ENCODE measurements at places on chromosomes 7 and 10.
A peak's percentile ranks its signal among the peaks of the same experiment; 100 is the strongest.

DNA sequence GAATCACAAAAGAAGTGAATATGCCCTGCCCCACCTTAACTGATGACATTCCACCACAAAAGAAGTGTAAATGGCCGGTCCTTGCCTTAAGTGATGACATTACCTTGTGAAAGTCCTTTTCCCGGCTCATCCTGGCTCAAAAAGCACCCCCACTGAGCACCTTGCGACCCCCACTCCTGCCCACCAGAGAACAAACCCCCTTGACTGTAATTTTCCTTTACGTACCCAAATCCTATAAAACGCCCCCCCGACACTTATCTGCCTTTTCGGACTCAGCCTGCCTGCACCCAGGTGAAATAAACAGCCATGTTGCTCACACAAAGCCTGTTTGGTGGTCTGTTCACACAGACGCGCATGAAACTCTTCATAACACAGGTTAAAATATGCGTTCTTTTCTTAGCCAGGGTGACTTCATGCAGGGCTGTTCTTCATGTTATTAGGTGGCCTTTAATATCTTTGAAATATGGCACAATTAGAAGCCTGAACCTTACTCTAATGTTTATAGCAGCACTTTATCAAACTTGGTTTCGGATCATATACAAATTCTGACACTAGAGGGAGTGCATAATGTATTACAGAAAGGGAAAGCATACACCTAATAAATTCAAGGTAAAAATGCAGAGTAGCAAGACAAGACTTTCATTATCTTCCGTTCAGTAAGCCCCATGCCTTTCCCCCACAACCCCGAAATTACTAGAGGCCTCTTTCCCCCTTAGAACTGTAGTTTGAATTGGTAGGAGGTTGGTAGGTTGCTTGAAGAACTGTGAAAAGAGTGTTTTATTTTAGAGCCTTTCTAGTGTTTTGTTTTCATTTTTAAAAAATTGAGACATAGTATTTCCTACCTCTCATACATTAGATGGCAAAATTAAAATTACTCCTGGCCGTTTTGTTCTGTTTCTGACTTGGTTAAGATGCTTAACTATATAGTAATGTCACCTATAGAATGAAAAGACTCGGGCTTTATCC is 117.9 kb downstream of the NPY start:
- peak; percentile 63 for DNase-seq

- no peak for DNase-seq
Observed at GRCh38 chr10:74502963-74503608, 323.3 kb upstream of the KAT6B start.

GRCh38 chr10:27621461-27621860 is 117.4 kb downstream of the RAB18 start:
- DNase-seq: no peak

DNA sequence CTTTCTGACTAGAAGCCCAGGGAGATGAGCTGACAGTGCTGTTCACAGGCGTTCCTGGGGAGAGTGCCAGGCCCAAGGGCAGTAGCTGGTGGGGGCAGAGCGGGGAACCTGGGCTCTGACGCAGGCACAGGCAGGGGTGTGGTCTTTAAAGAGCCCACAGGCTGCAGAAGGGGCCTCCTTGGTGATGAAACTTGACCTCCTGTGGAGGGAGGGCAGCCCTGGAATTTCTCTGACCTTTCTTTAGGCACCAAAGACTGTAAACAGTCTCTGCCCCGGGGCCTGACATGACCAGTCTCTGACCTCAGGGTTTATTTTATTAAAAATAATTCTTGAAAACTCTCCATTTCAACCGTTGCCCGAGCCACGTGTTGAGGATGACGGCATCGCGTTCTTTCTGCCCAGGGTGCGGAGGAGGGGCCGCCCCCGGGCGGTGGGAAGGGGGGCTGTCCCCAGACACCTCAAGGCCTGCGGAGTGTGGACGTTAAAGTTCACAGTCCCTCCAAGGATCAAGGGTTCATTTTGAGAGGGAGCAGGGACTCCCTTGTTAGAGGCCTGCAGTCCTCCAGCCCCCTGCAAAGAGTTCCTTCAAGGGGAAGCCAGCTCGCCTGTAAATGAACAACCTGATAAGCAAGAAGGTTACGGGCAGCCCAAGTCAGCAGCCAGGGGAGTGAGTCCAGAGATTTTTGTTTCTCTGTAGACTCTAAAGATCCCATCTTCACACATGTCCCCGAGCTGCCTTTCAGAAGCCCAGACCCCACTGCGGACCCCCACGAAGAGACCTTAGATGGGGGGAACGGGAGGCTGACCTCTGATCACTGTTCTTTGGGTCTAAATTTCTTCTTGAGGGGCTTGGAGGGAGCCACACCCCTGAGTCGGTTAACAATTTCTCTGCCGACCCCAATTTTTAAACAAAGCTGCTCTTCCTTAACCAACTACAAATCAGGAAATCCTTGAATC is 128.9 kb downstream of the VIPR2 start:
- peak; percentile 70 for DNase-seq

GRCh38 chr7:4775250-4775847 is at the start of gene AP5Z1:
AP5Z1 (plus strand) TSS chr7:4775623; CDS start chr7:4775716, 93 bp downstream.
- peak; percentile 98 for DNase-seq

GRCh38 chr10:310976-311639 is 175.9 kb downstream of the ZMYND11 start:
- no peak for DNase-seq

DNA sequence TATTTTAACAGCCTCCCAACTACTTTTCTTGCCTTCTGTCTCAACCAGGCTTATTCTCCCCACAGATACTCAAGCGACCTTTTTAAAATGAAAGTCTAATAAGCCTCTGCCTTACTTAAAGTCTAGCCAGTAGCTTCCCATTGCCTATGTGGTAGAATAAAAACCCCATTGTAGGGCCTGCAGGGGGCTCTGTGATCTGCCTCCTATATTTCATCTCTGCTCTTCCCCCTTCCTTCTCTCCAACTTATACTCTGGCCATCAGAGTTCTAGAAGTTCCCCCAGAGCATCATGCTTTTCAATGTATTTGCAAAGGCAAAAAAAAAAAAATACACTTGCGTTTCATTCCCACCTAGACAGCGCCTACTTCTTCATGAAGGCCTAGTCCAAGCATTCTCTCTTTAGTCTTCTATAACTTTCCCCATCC is 167.7 kb upstream of the ADO start:
- peak; percentile 55 for DNase-seq

GRCh38 chr10:12144538-12144937 is 15.1 kb downstream of the SEC61A2 start:
- DNase-seq: no peak

DNA sequence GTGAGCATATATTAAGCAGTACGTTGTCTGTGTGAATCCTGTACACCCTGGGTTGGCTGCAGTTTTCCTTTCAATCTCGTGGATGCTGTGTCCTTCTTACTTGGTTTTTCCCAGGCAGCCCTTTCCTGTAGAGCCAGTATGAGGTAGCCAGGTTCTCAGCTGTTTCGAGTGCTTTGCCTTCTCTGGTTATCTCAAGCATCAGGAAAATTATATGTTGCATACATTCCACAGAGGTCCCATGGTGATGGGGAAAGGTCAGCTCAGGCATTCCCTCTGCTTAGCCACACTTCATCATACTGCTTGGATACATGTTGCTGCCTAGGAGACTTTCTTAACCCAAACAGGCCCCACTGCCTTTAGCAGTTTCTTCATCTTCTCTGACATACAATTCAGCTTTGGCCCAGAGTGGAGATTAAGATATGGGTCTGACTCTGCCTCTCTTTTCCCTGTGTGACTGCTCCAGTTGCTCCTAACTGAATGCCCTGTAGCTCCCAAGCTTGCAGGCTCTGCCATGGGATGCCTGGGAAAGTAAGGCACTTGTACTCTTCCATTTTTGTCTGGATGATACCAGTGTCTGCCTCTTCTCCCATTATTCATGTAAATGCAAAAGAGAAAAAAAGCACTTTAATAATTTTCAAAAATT is 11.3 kb downstream of the GNAI1 start:
- peak; percentile 38 for DNase-seq

GRCh38 chr7:121298831-121299239 is 30.0 kb upstream of the WNT16 start:
- no peak for DNase-seq

GRCh38 chr10:88538048-88538447 is 45.1 kb downstream of the RNLS start:
- DNase-seq: peak; percentile 97

DNA sequence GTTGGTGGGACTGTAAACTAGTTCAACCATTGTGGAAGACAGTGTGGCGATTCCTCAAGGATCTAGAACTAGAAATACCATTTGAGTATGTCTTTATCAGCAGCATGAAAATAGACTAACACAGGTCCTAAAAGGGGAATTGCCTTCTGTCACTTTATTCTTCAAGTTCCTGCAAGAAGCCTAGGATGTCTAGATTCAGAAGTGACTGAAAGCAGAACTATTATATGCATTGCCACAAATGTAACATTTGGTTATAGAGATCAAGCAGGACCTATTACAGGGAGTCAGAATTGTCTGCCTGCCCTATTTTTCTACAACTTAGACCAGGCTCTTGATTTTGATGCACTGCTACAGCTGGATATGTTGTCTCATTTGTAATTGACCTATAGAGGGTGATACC is 364.7 kb downstream of the SORCS1 start:
- DNase-seq: no peak

GRCh38 chr7:34104992-34105391 is 199.7 kb downstream of the BMPER start:
- no peak for DNase-seq

GRCh38 chr7:17139081-17139480 is 159.4 kb upstream of the AHR start:
- no peak for DNase-seq

DNA sequence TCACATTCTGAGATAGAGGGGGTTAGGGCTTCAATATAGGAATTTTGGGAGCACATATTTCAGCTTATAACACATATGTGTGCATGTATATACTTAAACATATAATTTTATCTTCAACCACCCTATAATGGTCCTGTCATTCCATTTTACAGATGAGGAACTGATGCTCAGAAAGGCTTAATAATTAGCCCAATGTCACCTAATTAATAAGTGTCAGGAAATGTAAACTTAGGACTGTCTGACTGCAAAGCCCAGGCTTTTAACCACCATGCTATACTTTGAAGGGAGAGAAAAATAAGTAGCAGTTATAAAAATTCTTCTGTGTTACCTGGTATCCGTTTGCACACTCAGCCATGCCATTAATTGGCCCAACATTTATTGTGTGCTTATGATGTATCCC is 172.6 kb downstream of the SKIDA1 start:
- DNase-seq: no peak

- DNase-seq: peak; percentile 81
Observed at GRCh38 chr10:62038609-62039190, 137.2 kb downstream of the ARID5B start.

GRCh38 chr7:135976312-135977006 is 700 bp downstream of the MTPN start:
- peak; percentile 17 for DNase-seq

DNA sequence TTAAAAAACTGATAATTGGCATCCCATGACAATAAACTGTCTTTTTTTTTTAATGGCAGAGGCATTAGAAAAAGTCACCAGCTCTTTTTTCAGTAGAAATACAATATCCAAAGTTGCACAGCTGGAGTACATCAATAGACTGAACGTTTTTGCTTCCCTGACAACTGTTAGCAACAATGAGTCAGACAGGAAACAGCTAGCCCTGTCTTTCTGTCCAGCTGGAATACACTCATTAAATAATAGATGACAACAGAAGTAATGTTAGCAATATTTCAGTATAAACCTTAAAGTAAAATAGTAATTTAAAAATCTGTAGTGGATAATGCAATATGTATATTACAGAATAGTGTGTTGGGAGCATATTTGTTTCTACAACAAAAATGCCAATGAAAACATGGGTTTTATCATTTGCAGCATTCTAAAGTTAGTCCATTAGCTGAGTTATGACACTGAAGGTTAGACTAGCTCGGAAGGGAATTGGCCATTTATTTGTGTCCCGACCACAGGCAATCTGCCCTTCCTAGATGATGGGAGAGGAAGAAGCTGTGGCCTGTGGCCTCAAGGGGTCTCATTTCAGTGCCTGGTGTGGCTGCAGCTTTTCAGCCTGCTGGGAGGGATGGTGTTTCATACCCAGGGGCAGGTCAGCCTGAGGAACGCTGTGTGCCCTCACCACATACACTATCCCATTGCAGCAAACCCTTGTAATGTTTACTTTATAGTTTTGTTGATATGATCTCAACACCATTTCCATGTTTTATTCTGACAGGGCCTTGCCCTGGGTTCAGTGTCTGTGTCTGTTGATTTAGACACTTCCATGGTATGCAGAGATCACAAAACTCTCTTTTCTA is 173.3 kb downstream of the SLC16A9 start:
- DNase-seq: no peak

DNA sequence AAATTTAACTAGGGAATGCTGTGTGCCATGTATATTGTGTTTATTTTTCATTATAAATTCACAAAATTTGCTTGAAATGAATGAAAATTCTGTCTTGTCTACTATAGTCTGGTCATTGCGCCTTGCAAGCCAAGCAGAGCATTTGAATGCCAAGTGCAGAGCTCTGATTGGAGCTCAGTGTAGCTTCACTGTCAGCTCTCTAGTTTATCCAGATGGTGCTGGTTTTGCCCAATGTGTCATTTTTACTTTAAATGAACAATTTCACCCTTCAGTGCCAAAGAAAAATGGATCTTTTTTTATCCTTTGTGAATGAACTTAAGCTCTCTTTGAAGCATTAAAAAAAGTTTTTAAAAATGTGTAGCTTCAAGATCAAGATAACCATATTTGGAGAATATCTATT is 225.6 kb upstream of the CACNA2D1 start:
- DNase-seq: no peak

DNA sequence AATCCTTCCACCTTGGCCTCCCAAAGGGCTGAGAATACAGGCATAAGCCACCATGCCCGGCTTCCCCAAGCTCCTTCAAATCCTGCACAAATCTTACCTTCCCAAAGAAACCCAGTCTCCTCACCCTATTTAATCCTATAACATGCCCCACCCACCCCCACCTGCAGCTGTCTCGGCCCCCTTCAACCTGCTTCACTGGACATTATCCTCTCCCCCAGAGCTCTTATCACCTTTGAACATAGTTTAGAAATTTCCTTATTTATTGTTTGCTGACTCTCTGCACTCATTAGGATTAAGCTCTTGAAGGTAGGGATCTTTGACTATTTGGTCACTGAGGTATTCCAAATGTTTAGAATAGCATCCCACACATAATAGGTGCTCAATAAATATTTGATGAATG is 3.5 kb downstream of the ZNF467 start:
- DNase-seq: no peak

GRCh38 chr10:100872034-100872791 is 40.5 kb upstream of the SLF2 start:
- peak; percentile 62 for DNase-seq

DNA sequence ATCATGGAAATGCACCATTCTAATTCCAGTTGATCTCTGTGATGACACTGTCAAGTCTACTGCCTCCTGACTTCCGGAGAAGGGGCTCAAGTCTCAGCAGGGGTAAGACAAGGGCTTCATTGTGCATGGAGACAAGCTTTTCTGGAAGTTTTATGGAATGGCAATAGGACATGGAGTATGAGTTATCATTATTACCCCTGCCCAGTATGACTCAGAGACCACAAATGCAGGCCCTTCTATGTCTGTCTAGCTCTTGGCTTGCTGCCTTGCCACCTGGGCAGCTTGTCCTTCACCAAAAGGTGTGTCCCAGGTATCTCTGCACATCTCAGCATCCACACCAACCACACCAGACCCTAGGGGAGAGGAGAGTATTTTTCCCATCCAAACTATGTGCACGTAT is 34.9 kb upstream of the KIAA1217 start:
- peak; percentile 2 for DNase-seq

Data from SK-MEL-5 (cell line).